KG1 (cell line): ENCODE measurements at places on chromosomes 3 and 15.

DNA sequence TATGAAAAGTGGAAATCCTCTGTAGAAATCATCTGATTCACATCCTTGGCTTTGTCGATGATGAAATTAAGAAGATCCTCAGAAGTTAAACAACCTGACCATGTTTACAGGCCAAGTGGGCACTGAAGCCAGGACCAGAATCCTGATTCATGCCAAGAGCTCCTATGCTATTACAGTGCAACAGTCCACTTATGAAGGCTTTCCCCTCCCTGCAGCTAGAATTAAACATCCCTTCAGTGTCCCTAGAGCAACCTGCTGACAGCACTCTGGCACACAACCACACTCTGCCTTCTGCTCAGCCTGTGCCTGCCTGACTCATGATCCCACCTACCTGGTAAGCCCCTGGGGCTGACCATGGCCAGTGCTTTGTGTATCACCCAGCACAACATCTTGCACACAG lies 33.8 kb downstream of the TXNRD3 start:
- DNase-seq = no peak

GRCh38 chr15:93164409-93164808 lies 75.4 kb upstream of the RGMA start:
- no peak for DNase-seq

DNA sequence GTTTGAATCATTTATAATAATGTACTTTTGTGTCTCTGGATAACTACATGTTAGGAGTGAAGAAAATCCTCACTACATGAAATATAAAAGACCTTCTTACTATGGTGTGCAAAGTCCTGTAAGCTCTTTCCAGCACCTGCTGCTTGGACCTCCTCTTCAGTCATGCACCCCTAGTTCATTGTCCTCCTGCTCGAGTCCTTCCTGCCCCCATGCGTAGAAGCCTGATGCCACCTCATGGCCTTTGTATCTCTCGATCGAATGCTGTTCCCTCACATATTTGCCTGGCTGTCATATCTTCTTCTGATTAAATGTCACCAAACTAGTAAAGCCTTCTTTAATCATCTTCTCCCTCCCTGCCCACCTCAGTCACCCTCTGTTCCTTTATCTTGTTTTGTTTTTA lies 49.9 kb upstream of the SUCLG2 start:
- no peak for DNase-seq

- DNase-seq = no peak
Observed at GRCh38 chr15:72838311-72838731, 54.8 kb upstream of the ADPGK start.

- DNase-seq = no peak
Observed at GRCh38 chr3:14391033-14391432, 11.4 kb upstream of the SLC6A6 start.

GRCh38 chr3:129663930-129664646 lies 57.6 kb upstream of the PLXND1 start:
- DNase-seq = no peak

DNA sequence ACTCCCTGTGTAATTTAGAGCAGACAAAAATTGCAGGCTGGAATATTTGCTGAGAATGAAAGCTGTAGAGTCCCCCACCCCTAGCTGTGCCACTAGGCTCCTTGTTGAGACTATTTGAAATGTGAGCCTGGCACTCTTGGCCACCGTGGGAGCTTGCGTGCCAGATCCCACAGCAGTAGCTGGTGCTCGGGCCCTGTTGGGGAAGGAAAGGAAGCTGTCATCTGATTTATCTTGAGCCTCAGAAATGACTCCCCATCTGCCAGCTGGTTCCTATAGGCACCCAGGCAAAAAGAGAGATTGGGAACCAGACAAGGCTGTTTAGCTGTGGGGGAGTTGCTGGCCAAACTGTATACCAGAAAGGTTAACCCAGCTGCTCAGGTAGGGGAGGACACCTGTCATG lies 23.4 kb upstream of the CLEC3B start:
- DNase-seq = no peak

DNA sequence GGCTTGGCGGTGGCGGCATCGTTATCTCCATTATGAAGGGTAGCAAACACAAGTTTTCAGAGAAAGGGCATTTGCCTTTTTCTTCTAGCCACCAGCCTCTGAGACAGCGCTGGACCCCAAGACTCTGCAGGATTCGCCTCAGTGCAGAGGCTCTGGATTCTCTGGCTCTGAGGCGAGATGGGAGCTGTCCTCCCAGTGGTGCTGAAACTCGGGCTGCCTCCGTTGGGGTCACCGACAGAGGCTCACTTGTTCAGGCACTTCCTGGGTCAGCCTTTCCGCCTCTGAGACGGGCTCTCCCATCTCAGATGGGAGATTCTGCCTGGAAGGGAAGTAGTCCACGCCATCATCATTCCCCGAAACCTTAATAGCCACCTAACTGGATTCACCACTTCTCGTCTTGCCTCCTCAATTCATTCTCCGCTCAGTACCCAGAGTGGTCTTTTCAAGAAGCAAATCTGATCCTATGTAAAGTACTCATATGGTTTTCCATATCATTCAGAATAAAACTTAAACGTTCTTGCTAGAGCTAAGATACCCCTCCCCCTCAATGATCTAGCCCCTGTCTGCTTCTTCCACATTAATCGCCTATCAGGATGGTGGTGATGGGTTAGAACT lies 76.9 kb downstream of the RHCG start:
- no peak for DNase-seq

DNA sequence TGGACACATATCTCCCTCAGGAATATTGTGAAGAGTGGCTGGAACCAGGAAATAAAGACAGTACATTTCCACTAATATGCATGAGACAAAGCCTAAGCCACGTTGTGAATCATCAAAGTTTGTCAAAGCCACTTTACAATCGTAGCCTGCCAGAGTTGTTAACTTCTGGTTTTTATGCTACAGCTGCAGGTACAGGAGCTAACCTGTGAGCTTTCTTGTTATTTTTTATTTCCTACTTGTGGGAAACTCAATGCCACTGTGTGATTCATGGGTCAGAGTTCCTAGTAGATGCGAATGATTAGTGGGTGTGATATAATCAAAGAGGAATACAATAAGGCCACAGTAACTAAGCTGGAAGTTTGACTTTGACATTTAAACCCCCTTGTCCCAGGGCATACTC lies 44.4 kb upstream of the TEX9 start:
- no peak for DNase-seq

DNA sequence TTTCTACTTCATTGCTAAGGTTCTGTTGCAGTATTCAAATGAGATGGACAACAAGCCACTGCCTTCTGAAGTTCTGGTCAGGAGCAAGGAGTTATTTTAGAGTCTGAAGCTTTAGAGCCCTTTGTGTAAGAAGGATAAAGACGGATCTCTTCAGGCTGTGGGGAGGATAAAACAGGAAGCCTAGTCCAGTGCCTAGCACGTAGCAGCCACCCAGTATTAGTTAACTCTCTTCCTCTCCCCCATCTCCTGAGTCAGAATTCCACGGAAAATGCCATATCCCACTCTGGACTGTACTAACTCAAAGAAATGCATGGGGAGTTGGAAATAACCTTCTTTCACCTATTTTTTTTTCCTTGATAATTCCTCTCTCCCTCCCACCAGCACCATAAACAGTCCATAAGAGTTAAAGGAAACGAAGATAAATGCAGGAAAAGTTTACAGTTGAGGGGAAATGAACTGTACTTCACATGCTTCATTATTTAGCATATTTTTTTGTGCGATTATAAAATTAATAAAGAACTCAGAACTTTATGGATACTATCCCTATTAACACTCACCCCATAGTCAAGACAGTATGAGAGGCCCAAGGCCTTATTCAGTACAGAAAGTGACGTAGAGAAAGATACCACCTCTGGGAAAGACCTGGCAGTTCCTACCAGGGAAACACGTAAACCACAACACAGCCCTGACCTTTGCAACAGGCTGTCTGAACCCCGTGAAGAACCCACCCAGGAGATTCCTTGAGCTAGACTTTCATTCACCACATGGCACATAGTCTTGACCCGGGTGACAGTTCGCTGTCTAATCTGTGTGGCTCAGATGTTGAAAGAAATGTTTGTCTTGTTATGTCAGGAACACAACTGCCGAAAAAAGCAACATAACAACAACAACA lies 9.2 kb downstream of the IGF2BP2 start:
- DNase-seq = no peak

DNA sequence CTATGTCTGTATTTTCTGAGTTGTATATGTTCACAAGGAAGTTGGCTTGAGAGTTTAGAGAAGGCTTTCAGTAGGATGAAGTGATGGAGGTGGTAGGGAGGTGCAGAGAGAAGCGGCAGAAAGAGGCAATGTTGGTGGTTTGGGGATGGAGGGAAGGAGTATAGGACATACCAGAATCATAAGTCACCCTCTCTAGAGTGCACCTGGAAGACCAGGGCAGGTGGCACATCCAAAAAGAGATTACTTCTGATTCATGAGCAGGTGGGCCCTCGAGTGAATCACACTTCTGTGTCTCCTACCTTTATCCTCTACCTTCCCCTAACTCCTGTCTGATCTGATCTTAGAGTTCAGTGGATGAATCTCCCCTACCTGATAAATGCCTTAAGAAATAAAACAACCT lies 41.8 kb upstream of the MRPL3 start:
- DNase-seq = no peak

DNA sequence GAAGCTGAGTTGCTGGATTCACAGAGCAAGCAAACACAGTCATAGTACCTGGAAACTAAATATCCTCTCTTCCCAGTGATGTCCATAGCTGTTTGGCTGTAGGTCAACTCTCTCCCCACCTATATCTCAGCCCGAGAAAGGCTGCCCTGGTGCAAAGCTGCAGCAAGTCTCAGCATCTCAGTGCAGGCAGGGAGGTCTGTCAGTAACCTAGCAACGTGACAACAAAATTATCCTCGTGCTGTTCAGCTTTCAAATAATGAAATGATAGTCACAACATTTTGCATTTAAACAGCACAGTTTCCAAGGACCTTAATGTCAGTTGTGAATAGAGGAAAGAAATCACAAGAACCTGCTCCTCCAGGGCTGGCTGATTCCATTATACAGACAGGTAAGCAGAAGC lies 83.6 kb downstream of the CHST2 start:
- DNase-seq = no peak

DNA sequence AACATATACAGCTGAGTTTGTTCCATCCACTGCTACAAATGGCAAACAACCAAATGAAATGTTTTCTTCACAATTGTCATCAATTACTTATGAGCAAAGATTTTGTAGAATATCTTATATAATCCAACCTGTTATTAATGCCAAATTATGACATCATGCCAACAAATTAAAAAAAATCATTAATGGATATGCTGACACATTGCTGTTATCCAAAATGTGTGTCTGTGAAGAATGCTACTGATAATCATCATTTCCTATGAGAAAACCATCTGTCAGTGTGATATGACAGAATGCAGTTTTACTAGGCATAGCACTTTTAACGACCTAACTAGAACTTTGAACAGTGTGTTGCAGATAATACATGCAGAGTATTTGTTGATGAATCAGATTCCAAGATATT lies 556.5 kb upstream of the KCNMB2 start:
- DNase-seq = no peak

DNA sequence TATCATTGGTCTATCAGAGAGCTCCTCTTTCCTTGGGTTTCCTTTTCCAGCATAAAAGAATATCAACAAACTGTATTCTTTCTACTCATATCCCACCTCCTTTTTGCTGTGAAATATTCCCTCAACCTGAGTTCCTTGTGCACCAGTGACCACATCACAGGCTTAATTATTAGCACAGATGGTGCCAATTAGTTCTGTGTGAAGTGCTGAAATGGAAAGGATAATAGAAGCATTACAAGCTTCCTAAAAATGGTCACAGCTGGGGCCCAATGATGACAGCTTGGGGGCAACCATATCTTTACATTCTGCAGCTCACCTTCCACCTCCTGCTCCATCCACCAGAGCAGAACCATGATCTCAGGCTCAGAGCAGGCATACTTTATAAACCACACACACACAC lies 84.6 kb downstream of the ANO10 start:
- no peak for DNase-seq

DNA sequence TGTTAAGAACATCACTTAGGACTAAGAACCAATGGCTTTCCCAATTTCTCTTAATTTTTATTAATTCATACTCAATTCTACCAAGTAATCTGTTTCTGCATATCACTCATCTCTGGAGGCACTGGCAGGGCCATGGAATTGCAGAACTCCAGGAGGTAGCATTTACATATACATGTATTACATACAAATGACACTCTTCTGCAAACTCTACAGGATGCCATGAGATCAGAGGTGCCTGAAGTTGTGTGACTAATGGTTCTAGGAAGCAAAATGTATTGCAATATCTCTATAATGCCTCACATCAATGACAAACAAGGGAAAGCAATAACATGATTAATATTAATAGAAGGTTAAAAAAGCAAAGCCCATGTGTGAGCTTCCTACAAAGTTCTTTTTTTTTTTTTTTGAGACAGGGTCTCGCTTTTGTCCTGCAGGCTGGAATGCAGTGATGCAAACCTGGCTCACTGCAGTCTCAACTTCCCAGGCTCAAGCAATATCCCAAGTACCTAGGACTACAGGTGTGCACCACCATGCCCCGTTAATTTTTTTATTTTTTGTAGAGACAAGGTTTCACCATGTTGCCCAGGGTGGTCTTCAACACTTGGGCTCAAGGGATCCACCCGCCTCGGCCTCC lies 33.0 kb downstream of the DENND6A start:
- DNase-seq = no peak

GRCh38 chr15:66925721-66926120 lies 139.7 kb upstream of the SMAD3 start:
- DNase-seq = no peak

DNA sequence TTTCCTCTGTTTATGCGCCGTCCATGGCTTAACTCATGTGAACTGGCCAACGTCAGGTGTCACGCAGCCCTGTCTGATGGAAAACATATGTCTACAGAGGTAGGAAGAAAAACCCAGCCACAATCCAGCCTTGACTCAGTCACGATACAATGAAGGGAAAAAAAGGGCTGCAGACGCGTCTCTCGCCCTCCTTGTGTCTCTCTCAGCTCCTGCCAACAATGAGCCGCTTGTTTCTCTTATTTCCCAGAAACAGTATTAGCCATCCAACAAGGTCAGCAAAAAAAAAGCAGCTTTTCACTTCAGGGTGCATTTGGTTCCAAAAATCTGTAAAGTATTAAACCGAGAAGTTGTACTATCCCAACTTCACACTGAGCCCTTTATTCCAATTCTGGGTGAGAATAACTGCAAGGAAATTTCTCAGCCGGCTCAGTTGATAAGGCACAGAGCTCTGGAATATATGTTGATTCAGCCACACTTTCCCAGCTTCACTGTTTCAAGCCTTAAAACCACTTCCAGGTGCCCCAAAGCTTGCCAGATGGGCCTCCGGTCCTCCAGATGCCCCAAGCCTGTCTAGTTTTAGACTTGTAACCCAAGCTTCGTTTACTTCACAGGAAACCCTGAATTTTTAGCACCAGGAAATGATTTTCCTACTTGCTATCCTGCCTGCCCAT lies 79.4 kb downstream of the TM4SF4 start:
- no peak for DNase-seq

DNA sequence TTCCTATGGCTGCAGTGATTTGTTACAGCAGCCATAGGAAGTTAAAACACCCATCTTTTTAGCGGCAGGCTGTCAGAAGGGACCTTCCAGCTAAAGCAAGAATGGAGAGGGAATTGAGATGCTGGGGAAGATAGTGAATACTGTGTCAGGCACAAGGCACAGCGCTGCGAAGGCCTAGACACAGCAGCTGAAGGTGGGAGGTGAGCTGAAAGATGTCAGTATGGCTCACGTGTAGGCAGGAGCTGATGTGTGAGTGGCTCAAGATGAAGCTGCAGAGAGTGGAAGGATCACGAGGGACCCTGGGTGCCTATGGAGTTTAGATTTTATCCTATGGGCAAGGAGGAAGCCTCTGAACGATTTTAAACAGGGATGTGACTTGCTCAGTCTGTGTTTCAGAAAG lies 44.3 kb downstream of the NMNAT3 start:
- no peak for DNase-seq

GRCh38 chr15:87573534-87573933 lies 683.0 kb downstream of the NTRK3 start:
- no peak for DNase-seq

- DNase-seq = no peak
Observed at GRCh38 chr15:101679806-101680205, 27.6 kb upstream of the TM2D3 start.
